ENCODE measurements at places on chromosomes 5 and 9. TPM values are rescaled to one million over a fixed set of nuclear protein-coding genes. Genes with fewer than 3 reads are reported as not detected.

PCDHA1 gene
- not detected for total RNA-seq

AFAP1L1 gene
- total RNA-seq: not detected

MPDZ gene
- not detected for total RNA-seq

SEMA6A gene
- total RNA-seq: 0.40 TPM

ZFP2 gene
- total RNA-seq: not detected

DAP gene
- total RNA-seq: 52.2 TPM

GRCh38 chr5:59130431-59130830 is 547.6 kb downstream of the RAB3C start:
- no peak for DNase-seq
- no peak overlapping the region for H3K4me3 ChIP-seq
- peaks cover 8% of the 10 kb centered on the region for H3K36me3 ChIP-seq
- no peaks in the 10 kb centered on the region for H3K27me3 ChIP-seq
- H3K27ac ChIP-seq: no peak overlapping the region

- no peaks in the 10 kb centered on the region for H3K36me3 ChIP-seq
- no peaks in the 10 kb centered on the region for H3K27me3 ChIP-seq
- H3K4me3 ChIP-seq: no peak overlapping the region
- no peak overlapping the region for H3K27ac ChIP-seq
- H3K4me1 ChIP-seq: no peaks in the 10 kb centered on the region
These were observed 16.5 kb upstream of the FBXL7 start for GRCh38 chr5:15483351-15484097.

- no peak for DNase-seq
- no peaks in the 10 kb centered on the region for H3K4me1 ChIP-seq
- no peak overlapping the region for H3K4me3 ChIP-seq
- H3K36me3 ChIP-seq: no peaks in the 10 kb centered on the region
These were observed 137.6 kb downstream of the NPR3 start for GRCh38 chr5:32848681-32849080.

DNA sequence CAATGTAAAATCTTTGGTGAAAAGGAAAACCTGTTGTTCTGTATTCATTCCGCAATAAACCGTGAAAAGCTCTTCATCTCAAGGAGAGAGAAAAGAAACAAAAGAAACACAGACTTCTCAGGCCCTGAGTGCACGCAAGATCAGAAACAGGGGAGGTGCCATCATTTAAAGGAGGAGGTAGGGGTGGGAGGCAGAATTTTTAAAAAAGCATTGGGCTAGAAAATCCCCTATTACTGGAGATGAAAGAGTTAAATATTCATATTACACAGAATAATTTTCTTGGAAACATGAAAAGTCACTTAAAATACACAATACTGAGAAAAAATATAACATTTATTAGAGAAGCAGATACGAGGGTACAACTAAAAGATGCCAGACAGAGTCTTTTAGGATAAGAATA is 56.3 kb downstream of the USP20 start:
- peak overlapping the region; percentile 98 for H3K27ac ChIP-seq
- DNase-seq: no peak
- H3K4me3 ChIP-seq: peak overlapping the region; percentile 92

DNA sequence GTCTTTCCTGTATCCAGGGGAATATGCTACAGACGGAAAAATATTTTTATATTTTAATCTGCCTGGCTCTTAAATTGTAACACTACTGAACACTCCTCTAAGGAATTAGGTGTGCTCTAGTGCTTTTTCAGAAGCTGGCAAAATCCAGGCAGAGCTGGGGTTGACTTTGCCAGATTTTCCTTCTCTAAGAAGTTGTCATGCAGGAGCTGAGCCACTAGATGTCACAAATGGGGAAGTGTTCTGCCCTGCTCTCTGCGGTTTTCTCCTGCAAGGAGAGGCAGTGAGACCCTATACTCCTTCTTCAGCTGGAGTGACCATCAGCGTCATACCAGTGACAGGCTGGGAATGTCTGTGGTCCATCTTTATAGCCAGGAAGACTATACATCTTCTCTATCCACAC is 112.5 kb downstream of the HAPLN1 start:
- H3K27ac ChIP-seq: no peak overlapping the region
- DNase-seq: no peak
- no peak overlapping the region for H3K4me3 ChIP-seq

- H3K4me1 ChIP-seq: peaks cover 33% of the 10 kb centered on the region
- no peaks in the 10 kb centered on the region for H3K27me3 ChIP-seq
- H3K27ac ChIP-seq: no peak overlapping the region
- no peak for DNase-seq
These were observed 10.5 kb downstream of the HSPA4 start for GRCh38 chr5:133062276-133062675.

DNA sequence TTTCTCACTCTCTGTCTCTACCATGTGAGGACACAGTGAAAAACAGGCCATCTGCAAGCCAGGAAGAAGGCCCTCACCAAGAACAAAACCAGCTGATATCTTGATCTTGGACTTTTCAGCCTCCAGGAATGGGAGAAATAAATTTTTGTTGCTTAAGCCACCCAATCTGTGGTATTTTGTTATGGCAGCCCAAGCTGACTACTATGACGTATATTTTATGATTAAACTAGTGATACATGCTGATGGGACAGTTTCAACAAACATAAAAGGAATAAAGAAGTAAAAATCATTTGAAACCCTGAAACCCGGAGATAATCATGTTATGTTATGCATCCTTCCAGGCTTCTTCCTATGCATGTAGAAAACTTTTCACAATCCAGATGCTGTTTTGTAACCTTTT is 71.5 kb upstream of the ERBIN start:
- no peaks in the 10 kb centered on the region for H3K4me1 ChIP-seq
- no peak overlapping the region for H3K27ac ChIP-seq
- H3K4me3 ChIP-seq: no peak overlapping the region
- DNase-seq: no peak

DNA sequence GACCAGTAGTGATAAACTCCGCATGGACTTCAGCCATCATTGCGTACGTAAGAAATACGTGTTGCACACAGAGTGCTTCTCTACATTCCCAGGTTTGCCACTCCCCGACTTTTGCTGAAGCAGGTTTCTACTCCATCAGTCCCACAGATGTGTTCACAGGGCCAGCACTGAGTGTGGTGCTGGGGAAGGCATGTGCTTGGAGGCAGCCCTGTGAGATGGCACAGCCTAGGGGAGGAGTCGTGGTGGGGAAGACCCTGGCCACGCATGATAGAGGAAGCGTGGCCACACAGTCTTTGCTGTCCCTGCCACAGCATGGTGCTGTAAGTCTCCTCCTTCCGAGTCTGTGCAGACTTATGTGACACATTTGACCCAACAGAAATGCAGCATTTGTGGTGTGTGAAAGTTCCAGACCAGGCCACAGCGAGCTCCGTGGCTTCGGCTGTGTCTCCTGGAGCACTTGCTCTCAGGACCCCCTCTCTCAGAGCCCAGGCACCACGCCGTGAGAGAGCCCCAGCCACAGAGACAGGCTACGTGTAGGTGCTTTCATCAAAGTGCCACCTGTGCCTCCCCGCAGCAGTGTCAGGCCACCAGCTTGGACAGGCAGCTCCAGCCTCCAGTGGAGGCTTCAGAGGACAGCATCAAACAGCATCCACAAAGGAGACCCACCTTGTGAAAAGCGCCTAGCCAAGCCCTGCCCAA is 197.8 kb downstream of the AUH start:
- H3K27ac ChIP-seq: peak overlapping the region; percentile 95
- DNase-seq: peak; percentile 85
- H3K27me3 ChIP-seq: no peaks in the 10 kb centered on the region
- H3K4me3 ChIP-seq: peak overlapping the region; percentile 81

DNA sequence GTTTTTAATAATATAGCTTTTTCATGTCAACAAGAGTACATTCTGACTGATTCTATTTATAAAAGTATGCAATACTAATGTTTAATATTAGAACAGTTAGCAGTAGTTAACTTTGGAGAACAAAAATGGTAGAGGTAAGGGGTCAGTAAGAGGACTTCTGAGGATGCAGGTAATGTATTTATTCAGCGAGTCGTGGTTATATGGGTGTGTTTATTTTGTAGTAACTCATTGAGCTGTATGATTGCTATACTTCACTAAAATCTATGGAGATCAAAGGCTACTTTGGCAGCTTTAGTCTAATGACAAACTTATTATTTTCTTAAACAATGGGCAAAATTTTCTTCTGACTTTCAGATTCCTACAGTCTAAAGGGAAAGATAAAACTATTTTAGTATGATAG is 146.5 kb downstream of the COMMD10 start:
- no peak overlapping the region for H3K4me3 ChIP-seq
- no peak for DNase-seq
- no peaks in the 10 kb centered on the region for H3K4me1 ChIP-seq

GRCh38 chr9:113185271-113185670 is 34.5 kb downstream of the SLC31A2 start:
- H3K4me3 ChIP-seq: no peak overlapping the region
- no peaks in the 10 kb centered on the region for H3K27me3 ChIP-seq
- peaks cover 7% of the 10 kb centered on the region for H3K4me1 ChIP-seq

- DNase-seq: no peak
- no peaks in the 10 kb centered on the region for H3K27me3 ChIP-seq
These were observed 5.8 kb downstream of the GM2A start for GRCh38 chr5:151258816-151259215.

DNA sequence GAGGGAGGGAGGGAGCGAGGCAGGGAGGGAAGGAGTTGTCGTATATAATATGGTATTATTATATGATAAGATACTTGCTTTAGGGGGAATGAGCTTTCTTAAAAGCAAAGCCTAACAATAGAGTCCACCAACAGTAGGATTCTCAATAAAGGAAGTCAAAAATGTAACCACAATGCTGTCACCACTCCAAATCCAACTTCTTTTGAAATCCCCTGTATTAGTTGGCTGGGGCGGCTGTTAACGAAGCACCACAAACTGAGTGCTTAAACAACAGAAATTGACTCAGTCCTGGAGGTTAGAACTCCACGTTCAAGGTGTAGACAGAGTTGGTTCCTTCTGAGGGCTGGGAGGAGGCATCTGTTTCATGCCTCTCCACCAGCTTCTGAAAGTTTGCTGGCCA is 23.1 kb downstream of the GAS1 start:
- H3K27me3 ChIP-seq: peaks cover 14% of the 10 kb centered on the region
- H3K4me3 ChIP-seq: no peak overlapping the region
- no peaks in the 10 kb centered on the region for H3K36me3 ChIP-seq
- no peaks in the 10 kb centered on the region for H3K4me1 ChIP-seq
- no peak for DNase-seq

Measured in activated CD8-positive, alpha-beta memory T cell treated with anti-CD3 and anti-CD28 coated beads, Interleukin-2, amount 10 ng/mL, durations not matched to agents 7 days and 5 days (primary cell).